ENCODE measurements at places on chromosomes 16 and 17.

DNA sequence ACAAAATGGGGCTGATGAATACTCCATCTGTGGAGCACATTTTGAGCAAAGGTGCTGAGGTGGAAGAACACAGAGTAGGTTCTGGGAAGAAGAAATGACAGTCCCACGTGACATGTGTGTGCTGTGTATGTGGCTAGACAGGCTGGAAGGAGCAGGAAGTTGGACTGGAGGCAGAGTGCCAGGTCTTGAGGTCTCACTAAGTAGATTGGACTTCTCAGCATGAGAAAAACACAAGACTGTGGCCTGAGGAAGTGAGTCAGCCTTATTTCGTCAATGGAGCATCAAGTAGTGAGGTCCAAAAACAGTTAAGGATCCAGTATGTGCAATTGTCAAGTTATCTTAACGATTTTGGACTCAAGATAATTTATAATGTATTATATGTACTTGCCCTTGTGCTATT is 736.5 kb downstream of the KCNJ2 start:
- DNase-seq = no peak

DNA sequence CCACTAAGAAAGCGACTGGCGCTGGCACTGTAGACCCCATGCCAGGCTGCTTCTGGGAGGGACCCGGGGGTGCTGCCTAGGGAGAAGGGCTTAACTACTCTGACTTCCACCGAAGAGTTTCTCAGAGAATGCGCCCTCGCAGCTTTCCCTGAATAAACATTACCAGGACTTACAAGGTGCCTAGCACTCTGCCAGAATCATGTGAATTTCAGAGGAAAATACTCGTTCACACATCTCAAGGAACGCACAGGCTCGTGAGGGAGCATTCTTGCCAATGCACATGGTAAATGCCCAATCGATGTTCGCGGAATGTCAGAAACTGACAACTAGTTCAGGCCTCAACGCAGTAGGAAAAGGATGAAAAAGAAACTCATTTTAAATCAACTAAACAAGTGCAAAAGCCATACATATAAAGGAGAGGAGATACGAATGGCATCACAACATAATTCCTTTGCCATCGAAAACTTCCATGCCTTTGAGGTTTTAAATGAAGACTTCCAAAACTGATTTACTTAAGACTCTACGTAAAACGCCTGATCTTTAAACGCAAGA is 999 bp downstream of the CMC2 start:
- no peak for DNase-seq

- DNase-seq = no peak
Observed at GRCh38 chr17:45990886-45991285, 8.2 kb upstream of the STH start.

DNA sequence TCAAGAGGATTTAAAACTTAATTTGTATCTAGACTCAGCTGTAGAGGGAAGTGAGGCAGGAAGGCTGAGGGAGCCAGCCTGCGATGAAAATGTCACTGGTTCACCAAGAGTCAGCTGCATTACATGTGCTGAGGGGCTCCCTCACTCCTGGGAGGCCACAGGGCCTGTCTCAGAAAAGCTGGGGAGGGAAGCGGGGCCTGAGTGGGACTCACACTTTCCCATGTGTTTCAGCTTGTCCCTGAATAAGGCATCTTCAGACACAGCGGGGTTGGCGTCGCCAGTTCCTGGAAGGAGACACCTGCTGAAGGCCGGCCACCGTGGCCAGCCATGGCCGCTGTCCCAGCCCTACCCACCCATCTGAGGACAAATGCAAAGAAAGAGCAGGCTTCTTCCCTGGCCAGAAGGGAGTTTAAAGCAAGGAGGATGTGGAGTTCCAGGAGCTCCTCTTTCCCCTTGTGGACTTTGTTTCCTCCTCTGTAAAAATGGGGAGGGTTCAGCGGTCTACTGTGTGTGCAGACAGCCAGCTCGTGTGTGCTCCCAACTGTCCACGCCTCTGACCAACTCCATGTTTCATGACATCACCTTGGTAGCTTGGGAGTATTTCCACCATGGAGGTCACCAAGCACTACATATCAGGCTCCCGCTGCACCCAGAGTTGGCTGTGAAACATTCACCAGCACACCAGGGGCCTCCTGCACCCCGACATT is 19.2 kb upstream of the MRPS23 start:
- DNase-seq = no peak

- no peak for DNase-seq
Observed at GRCh38 chr16:86508028-86508946, 2.0 kb upstream of the FOXF1 start.

DNA sequence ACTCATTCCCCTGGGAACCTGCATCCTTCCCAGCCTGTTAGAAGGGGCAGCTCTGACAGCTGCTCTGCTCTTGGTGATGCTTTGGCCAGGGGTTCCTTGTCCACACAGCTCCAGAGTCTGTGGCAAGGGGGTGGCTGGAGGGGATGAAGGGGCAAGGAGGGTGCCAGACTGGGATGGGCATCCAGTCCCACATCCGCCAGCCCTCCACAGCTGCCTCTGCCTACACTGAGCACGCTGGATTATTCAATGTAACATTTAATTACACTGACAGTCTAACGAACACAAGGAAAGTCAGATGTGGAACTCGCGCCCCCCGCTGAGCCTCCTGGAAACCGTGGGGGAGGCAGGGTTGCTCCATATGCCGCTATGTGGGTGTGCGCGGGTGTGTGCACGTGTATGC is 101.1 kb downstream of the C16orf78 start:
- DNase-seq = no peak
